ENCODE measurements at places on chromosomes 12 and 14.
A peak's percentile ranks its signal among the peaks of the same experiment; 100 is the strongest.

- DNase-seq = no peak
These were observed 10.6 kb upstream of the ATF1 start for GRCh38 chr12:50753232-50753769.

DNA sequence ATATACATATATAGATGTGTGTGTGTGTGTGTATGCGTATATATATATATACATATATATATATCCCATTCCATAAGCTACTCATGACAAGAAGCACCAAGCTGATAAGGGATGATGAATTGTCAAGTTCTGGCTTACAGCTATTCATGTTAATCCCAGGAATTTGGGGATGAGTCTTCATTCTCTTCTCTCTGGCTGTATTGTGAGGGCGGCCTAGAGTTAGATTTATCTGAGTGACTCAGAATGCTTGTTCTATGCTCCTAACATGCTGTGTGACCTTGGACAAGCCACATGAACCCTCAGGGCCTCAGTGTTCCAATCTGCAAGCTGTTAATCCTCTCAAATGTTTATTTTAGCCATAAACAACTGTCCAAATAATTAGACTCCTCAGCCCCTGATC, 749.0 kb downstream of the MED13L start:
- peak; percentile 2 for DNase-seq

GRCh38 chr14:103243764-103244737, 90.0 kb upstream of the EIF5 start:
- no peak for DNase-seq

GRCh38 chr12:123367511-123367910, 2.9 kb upstream of the SBNO1 start:
- no peak for DNase-seq

DNA sequence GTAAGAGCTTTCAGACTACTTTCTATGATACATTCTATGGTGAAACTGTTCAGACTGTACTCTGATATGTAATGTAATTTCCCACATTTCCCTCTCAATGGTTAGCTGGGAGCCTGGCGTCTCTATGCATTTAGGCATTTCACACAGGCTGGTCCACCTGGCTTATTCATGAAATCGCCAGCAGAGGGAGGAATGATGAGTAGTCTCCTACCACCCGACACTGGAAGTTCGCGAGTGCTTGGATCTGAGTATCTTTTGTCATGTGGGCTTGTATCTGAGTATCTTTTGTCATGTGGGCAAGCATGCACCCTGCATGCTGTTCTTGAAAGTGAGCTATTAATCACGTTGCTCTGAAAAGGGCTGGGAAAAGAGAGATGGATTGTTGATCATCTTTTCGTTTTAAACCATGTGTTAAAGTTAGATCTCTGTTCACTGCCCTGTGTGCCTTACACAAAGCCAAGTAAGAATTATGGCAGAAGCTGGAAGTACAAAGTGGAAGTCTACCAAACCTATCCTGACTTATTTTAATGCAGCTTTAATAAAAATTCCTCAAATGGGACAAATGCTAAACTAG, 235.0 kb downstream of the ATP23 start:
- DNase-seq = no peak

GRCh38 chr12:52278575-52279421, 4.4 kb downstream of the KRT86 start:
- peak; percentile 32 for DNase-seq

DNA sequence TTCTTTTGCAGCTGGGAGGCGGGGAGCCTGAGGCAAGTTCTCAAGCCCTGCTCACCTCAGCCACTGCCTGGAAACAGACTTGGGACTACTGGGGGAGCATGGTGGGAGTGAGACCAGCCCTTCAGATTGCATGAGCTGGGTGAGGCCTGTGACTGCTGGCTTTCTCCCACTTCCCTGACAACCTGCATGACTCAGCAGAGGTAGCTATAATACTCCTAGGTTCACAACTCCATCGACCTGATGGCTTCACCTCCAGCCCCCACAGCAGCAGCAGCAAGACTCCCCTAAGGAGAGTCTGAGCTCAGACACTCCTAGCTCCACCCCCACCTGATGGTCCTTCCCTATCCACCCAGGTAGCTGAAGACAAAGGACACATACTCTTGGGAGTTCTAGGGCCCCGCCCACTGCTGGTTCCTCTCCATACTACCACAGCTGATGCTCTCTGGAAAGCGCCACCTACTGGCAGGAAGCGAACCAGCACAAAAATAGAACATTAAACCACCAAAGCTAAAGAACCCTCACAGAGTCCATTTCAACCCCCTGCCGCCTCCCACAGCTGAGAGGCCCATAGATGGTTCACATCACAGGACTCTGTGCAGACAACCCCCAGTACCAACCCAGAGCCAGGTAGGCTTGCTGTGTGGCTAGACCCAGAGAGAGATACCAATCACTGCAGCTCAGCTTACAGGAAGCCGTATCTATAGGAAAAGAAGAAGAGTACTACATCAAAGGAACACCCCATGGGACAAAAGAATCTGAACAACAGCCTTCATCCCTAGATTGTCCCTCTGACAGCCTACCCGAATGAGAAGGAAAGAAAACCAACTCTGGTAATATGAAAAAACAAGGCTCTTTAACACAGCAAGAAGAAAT, 68.7 kb downstream of the RPAP3 start:
- DNase-seq = no peak

- DNase-seq = no peak
These were observed 6.9 kb downstream of the FRMD6 start for GRCh38 chr14:51658441-51659173.

DNA sequence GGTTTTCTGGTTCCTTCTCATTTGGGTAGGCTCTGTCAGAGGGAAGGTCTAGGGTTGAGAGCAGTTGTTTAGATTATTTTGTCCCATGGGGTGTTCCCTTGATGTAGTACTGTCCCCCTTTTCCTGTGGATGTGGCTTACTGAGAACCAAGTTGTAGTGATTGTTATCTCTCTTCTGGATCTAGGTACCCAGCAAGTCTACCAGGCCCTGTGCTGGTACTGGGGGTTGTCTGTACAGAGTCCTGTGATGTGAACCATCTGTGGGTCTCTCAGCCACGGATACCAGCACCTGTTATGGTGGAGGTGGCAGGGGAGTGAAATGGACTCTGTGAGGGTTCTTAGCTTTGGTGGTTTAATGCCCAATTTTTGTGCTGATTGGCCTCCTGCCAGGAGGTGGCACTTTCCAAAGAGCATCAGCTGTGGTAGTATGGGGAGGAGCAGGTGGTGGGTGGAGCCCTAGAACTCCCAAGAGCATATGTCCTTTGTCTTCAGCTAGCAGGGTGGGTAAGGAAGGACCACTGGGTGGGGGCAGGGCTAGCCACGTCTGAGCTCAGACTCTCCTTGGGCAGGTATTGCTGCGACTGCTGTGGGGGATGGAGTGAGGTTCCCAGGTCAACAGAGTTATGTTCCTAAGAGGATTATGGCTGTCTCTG, 179.3 kb upstream of the BTG1 start:
- DNase-seq = no peak

DNA sequence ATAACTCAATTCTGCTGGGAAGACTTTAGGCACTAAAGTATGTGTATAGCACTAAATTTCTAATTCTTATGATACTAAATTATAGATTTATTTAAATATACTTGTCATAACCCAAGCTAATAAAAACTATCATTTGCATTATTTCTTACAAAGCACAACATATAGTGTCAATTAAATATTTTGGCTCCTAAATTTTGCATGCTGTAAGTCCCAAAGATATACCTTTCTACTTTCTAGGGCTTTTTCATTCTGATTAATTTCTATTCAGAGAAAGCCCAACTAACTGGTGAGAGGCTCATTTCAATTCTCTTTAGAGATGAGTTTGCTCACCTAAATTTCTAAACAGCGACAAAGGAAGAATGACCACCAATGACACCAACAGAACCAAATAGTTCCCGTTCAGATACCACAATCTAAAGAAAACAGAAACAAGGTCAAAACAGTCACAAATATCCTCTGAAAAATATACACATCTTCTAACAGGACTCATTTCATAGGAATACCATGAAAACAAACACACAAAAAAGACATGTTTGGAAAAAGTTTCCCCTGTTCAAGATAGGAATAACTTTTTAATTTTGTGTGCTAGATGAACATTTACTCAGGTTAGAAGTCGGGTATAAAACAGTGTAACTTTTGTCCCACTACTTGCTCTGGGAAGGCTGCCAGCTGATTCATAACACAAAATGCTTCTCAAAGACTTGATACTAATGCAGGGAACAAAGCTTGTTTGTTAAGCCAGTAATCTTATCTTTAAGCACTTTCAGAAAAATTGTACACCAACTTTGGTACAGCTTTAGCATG, 7.6 kb downstream of the SLC38A2 start:
- DNase-seq = no peak

DNA sequence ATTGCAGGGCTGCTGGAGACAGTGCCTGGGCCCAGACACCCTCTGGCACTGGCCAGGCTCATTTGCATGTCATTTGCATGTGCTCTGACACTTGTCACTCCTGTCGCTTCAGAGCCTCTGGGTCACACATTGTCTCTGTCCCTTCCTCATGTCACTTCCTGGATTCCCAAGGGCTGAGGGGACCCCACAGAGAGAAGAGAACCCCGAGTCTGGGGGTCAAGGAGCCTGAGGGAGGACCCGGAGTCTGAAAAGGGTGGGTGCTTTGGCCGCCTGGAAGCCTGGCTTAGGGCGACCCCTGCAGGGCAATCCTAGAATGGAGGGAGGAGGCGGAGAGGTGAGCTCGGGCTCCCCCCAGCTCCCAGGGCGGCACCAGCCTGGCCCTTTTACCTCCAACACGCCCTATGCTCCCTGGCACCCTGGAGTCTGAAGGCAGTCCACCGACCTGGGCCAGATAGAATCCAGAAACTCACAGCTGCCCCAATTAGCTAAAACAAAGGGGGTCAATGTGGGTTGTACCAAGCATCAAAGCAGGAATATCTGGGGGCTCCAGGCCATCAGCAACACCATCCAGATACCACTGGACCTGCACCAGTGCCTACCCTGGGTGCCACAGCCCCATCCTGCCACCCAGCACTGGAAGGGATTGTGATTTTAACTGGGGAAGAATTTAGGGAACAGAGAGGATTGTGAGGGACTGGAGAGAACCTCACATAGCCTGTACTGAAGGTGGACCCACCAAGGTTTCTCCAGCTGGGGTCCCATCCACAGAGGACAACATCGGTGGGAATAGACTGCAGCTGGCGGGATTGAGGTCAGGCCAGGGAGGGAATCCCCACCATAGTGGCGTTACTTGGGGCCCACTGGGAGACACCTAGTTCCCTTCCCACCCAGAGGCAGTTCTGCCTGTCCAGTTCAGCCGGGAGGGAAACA, 21.8 kb upstream of the KRT78 start:
- DNase-seq = no peak

GRCh38 chr12:91507754-91508153, 325.1 kb upstream of the DCN start:
- DNase-seq = no peak

- DNase-seq = no peak
These were observed 24.1 kb upstream of the EML1 start for GRCh38 chr14:99769123-99769522.

GRCh38 chr12:12901158-12901791, 9.9 kb downstream of the GPRC5A start:
- DNase-seq = peak; percentile 80

GRCh38 chr12:124595444-124595843, 28.0 kb upstream of the NCOR2 start:
- DNase-seq = no peak

DNA sequence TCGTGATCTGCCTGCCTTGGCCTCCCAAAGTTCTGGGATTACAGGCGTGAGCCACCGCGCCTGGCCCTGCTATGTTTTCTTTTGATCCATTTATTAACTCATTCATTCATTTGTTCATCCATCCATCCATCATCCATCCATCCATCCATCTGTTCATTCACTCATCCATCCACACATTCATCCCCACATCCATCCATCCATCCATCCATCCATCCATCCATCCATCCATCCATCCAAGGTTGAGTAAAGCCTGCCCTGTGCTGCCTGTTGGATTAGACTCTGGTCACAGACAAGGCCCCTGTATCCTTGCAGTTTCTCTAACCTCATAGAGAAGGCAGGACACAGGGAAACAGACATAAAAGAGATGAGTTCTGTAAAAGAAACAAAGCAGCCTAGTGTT, 44.9 kb downstream of the DNAH10 start:
- DNase-seq = no peak

DNA sequence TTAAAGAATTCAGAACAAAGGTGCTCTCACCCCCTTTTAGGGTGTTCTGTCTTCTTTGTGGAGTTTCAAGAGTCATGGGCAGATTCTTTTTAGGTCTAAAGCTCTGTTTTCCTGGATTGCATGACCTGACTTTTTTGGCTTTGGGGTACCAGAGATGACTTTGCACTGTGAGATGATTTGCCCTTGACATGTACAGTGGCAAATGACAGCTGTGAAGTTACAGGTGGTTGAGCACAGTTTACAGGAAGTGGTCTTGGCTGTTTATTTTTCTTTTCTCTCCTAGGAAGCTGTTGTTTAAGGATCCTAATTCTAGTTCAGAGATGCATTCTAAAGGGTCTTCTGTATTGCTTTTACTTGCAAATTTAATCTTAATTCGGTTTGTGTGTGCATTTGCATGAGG, 83.8 kb upstream of the METAP2 start:
- no peak for DNase-seq

- DNase-seq = no peak
These were observed 10.7 kb upstream of the LHX5 start for GRCh38 chr12:113482334-113482733.

- peak; percentile 56 for DNase-seq
These were observed 102.4 kb downstream of the ESR2 start for GRCh38 chr14:64191756-64192155.

DNA sequence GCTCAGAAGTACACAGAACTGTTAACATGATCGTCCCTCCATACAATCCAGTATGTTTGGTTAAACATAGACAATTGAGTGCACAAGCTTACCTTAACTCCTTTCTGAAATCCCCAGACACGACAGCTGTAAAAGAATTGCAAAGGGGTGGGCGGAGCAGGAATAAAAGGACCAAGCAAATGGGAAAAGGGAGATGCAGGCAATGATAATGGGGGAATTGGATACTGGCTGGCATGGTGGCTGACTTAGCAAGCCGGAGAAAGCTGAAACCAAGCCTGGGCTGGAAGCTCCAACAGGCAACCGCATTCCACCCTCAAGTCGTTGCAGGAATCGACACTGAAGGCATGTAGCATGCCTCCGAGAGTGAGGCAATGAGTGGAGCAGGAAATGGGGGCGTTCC, 96.8 kb upstream of the TMEM132C start:
- DNase-seq = no peak

GRCh38 chr14:24255438-24255837, 7.5 kb downstream of the TGM1 start:
- DNase-seq = no peak

GRCh38 chr14:66380143-66380542, 106.0 kb upstream of the CCDC196 start:
- DNase-seq = no peak

Data from fibroblast of skin of left biceps (primary cell).